ENCODE measurements at places on chromosomes 5 and 9. TPM values are rescaled to one million over a fixed set of nuclear protein-coding genes. Genes with fewer than 3 reads are reported as not detected.

- no peak overlapping the region for H3K4me3 ChIP-seq
- H3K27ac ChIP-seq, result no peak overlapping the region
- H3K36me3 ChIP-seq, result no peaks in the 10 kb centered on the region
These were observed 75.5 kb downstream of the LMX1B start for GRCh38 chr9:126689027-126689825.

Gene LIX1
- total RNA-seq, result not detected

- no peak overlapping the region for H3K4me3 ChIP-seq
- no peak for DNase-seq
- H3K27ac ChIP-seq, result no peak overlapping the region
- H3K4me1 ChIP-seq, result peaks cover 4% of the 10 kb centered on the region
These were observed 32.3 kb upstream of the WDR38 start for GRCh38 chr9:124820698-124821623.

DNA sequence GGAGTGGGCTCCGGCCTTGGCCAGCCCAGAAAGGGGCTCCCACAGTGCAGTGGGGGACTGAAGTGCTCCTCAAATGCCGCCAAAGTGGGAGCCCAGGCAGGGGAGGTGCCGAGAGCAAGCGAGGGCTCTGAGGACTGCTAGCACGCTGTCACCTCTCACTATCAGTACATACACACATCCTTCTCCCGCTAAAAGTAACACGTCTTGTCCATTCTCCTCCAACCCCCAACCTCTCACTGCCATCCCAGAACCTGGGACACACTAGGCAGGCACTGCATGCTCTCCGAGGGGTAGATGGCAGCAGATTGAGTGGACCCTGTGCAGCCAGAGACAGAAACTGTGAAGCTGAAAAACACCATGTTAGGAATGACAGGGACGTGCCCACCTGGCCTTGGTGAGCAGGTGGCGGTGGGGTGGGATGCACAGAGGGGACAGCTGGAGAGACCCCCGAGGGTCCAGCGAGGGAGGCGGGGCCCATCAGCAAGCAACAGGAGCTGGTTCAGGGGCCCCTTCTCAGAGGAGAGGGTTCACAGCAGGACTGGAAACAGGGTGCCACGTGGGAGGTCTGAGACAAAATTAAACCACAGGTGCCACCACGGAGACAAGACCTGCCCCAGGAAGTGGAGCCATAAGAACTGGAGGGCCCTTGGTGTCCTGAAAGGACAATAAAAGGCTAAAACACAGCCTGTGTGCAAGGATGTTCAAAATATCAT is 16.9 kb downstream of the SEMA4D start:
- H3K27ac ChIP-seq, result no peak overlapping the region
- H3K4me1 ChIP-seq, result peaks cover 86% of the 10 kb centered on the region
- no peak overlapping the region for H3K4me3 ChIP-seq

GRCh38 chr5:142422429-142422828 is 97.6 kb upstream of the SPRY4 start:
- no peak overlapping the region for H3K4me3 ChIP-seq
- no peaks in the 10 kb centered on the region for H3K36me3 ChIP-seq
- peaks cover 55% of the 10 kb centered on the region for H3K4me1 ChIP-seq
- no peak for DNase-seq

Gene WHRN
- 14.5 TPM for total RNA-seq

Gene SLCO6A1
- total RNA-seq, result not detected

DNA sequence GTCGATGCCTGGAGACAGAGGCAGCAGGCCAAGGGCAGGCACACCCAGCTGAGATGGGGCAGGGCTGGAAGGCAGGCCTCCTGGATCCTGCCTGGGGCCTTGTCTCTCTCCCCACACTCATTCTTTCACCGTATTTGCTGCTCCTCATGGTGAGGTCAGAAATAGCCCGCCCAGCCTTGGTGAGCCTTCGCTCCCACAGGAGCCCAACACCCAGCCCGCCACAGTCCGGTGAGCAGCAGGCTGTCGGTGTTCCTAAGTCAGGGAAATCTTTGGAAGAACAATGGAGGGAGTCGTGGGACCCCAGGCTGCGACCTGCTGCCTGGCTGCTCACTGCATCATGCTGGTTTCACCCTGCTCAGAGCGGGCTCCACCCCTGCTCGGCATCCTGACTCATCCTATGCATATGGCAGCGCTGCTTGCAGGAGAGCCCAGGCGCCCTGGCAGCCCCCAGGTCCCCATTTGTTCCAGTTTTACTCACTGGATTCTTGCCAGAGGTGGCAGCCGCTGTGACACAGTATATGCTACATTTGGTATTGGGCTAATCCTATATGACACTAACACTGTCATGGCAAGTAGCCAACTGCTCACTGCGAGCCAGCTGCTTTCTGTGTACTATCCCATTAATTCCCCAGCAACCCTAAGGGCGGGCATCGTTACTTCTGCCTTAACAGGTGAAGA is 53.2 kb upstream of the NCS1 start:
- H3K4me1 ChIP-seq, result peaks cover 9% of the 10 kb centered on the region
- H3K4me3 ChIP-seq, result no peak overlapping the region
- H3K27ac ChIP-seq, result no peak overlapping the region
- no peak for DNase-seq
- H3K27me3 ChIP-seq, result no peaks in the 10 kb centered on the region

GRCh38 chr5:10788358-10788757 is 27.3 kb upstream of the DAP start:
- no peaks in the 10 kb centered on the region for H3K4me1 ChIP-seq
- DNase-seq, result no peak

Gene CAMK4
- total RNA-seq, result 5.1 TPM

GRCh38 chr5:69271376-69271775 is 36.7 kb downstream of the CDK7 start:
- peaks cover 10% of the 10 kb centered on the region for H3K4me1 ChIP-seq
- H3K27ac ChIP-seq, result no peak overlapping the region
- H3K27me3 ChIP-seq, result no peaks in the 10 kb centered on the region
- H3K4me3 ChIP-seq, result no peak overlapping the region
- H3K36me3 ChIP-seq, result peaks cover 68% of the 10 kb centered on the region

DNA sequence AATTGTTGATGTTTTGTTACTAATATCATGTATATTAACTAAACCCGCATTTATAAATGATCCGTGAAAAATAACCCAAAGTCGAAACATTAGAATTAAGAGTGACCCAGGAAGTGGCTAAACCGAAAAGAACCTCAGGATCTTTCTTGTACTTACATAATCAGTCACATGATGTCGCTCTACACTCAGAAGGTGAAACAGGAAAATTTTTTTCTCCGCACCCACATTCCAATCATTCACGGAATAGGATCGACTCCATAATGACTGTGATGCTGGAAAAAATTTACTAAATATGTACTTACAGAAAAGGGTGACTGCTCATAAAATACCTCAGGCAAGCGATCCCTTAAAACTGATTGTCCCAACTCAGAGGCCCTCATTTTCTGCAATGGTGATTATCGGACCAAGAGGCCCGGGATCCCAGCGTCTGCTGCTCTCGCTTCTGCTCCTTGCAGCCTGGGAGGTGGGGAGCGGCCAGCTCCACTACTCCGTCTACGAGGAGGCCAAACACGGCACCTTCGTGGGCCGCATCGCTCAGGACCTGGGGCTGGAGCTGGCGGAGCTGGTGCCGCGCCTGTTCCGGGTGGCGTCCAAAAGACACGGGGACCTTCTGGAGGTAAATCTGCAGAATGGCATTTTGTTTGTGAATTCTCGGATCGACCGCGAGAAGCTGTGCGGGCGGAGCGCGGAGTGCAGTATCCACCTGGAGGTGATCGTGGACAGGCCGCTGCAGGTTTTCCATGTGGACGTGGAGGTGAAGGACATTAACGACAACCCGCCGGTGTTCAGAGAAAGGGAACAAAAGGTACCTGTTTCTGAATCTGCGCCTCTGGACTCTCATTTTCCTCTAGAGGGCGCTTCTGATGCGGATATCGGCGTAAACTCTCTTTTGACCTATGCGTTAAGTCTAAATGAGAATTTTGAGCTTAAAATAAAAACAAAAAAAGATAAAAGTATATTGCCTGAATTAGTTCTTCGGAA is at the start of gene PCDHA12:
Gene PCDHA12, plus strand, starts transcription at position 224 of the 981 bp plus-strand sequence. Its CDS starts 165 bp downstream, at position 389.
- H3K27me3 ChIP-seq, result peaks cover 19% of the 10 kb centered on the region
- no peak within 1 kb of the TSS for H3K4me3 ChIP-seq
- H3K4me1 ChIP-seq, result no peaks in the 10 kb centered on the region
- H3K27ac ChIP-seq, result no peak within 1 kb of the TSS
- no peak for DNase-seq

Gene SPINK13
- total RNA-seq, result not detected

GRCh38 chr5:95664204-95664786 is 17.7 kb downstream of the RFESD start:
- no peaks in the 10 kb centered on the region for H3K4me1 ChIP-seq
- H3K27ac ChIP-seq, result no peak overlapping the region
- H3K36me3 ChIP-seq, result no peaks in the 10 kb centered on the region
- H3K4me3 ChIP-seq, result no peak overlapping the region
- DNase-seq, result no peak

GRCh38 chr5:135894276-135894675 is 1.4 kb downstream of the IL9 start:
- no peak overlapping the region for H3K4me3 ChIP-seq
- no peaks in the 10 kb centered on the region for H3K36me3 ChIP-seq
- peaks cover 18% of the 10 kb centered on the region for H3K27me3 ChIP-seq
- DNase-seq, result no peak
- H3K4me1 ChIP-seq, result no peaks in the 10 kb centered on the region

DNA sequence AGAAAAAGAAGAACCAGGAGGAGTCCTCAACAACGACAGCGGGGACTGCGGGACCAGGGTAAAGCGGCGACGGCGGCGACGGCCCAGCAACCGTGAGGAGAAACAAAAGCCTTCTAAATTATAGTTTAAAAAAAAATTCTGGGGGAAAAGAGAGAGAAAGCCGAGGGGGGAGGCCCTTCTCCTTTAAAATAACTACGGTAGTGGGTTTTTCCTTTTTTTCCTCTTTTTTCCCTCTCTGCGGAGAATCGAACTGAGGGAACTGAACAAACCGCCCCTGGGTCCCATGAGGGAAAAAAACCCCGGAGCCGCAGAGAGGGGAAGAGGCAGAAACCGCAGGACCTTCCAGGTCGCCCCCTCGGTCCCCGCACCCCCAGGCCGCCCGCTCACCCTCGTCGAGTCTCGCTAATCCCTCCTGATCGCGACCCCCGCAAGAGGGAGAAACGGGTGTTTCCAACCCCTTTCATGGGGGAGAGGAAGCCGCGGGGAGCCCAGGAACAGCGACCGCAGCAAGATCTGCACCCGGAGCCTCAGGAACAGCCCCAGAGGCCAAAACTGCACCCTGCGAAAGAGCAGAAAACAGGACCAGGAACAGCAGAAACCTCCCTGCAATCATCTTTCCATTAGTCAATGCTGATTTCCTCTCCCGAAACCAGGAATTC is 453 bp downstream of the CPEB4 start:
- DNase-seq, result peak; percentile 23
- H3K4me1 ChIP-seq, result peaks cover 87% of the 10 kb centered on the region
- H3K27me3 ChIP-seq, result no peaks in the 10 kb centered on the region
- peaks cover 17% of the 10 kb centered on the region for H3K36me3 ChIP-seq

- H3K27ac ChIP-seq, result no peak overlapping the region
- no peak for DNase-seq
These were observed 232.8 kb downstream of the DOCK8 start for GRCh38 chr9:447230-448025.

DNA sequence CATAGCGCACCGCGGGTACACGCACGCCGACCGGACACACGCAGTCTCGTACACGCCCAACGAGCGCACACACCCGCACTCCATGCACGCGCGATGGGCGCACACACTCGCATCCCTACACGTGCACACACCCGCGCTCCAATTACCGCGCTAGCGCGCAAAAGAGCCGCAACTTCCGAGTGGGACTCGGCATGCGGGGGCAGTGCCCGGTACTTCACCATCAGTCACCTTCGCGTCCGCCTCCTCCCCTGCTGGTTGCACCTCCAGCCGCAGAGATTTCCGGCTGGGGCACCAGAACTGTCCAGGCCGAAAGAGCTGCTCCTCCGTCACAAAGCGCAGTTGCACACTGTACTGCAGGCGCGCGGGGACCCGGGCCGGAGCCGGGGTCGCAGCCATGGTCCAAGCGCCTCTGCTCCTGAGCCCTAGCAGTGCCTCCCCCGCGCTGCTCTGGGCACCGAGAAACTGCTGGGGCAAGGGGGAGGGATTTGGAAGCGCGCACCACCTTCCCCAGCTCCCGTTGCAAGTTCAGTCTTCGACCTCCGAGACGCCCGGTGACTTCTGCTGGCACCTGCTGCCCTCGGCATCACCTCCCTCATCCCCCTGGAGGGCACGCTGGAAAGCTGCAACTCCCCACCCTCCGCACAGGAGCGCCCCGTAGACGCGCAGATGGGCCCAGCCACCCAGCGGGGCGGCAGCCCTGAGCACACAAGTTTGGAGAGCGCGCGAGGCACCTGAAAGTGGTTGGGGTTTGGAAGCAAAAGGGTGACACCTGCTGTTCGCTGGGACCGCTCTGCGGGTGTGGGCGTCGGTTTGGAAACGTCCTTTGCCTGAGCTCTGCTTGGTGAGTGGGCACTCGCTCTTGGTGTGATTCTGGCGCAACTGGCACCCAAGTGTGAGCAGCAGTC is 337.4 kb upstream of the PUM3 start:
- no peak for DNase-seq
- peaks cover 5% of the 10 kb centered on the region for H3K4me1 ChIP-seq
- no peaks in the 10 kb centered on the region for H3K36me3 ChIP-seq
- H3K4me3 ChIP-seq, result no peak overlapping the region
- H3K27ac ChIP-seq, result no peak overlapping the region
- H3K27me3 ChIP-seq, result peaks cover 48% of the 10 kb centered on the region

- no peak overlapping the region for H3K4me3 ChIP-seq
- H3K27me3 ChIP-seq, result no peaks in the 10 kb centered on the region
- peaks cover 79% of the 10 kb centered on the region for H3K36me3 ChIP-seq
- DNase-seq, result no peak
These were observed 15.7 kb downstream of the SQSTM1 start for GRCh38 chr5:179836225-179837019.

DNA sequence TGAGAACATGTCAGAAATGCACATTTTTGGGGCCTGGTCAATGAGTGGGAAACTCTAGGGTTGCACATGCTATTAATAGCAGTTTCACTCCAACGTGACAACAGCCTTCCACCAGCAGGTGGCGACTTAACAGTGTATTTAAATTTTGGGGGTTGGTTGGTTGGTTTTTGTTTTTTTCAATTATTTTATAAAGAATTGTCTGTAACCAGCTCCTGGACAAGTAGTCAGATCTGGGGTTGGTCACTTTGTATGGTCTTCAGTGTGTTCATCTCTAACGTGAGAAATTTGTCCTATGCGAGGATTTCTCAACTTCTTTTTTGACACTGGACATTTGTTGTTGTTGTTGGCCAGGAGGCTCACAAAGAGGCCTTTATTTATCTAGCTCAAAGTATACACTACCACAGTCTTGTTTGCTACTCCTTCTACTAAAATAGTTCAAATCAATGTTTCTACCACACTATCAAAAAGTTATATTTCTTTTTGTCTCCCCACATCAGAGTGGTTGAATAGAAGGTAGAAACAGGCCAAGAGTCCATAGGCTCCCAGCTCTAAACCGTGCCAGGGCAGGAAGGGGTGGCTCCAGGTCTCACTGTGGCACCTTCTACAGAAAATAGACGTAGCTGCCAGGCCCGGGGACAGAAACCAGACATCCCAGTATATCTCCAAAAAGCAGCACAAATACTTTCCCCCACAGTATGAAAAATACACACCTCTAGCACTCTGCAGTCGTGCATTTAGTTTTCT is 110.4 kb downstream of the TRPM6 start:
- no peaks in the 10 kb centered on the region for H3K4me1 ChIP-seq
- no peak overlapping the region for H3K4me3 ChIP-seq
- DNase-seq, result peak; percentile 35
- no peak overlapping the region for H3K27ac ChIP-seq
- H3K27me3 ChIP-seq, result peaks cover 9% of the 10 kb centered on the region

- no peaks in the 10 kb centered on the region for H3K27me3 ChIP-seq
- no peaks in the 10 kb centered on the region for H3K4me1 ChIP-seq
- H3K27ac ChIP-seq, result no peak overlapping the region
- H3K4me3 ChIP-seq, result no peak overlapping the region
- no peak for DNase-seq
- H3K36me3 ChIP-seq, result no peaks in the 10 kb centered on the region
These were observed 169.1 kb downstream of the CAAP1 start for GRCh38 chr9:26723486-26723885.
